GDM1 (cell line): ENCODE measurements at places on chromosomes 6 and 20.

- DNase-seq, result no peak
Observed at GRCh38 chr20:12358006-12358654, 440.4 kb downstream of the BTBD3 start.

DNA sequence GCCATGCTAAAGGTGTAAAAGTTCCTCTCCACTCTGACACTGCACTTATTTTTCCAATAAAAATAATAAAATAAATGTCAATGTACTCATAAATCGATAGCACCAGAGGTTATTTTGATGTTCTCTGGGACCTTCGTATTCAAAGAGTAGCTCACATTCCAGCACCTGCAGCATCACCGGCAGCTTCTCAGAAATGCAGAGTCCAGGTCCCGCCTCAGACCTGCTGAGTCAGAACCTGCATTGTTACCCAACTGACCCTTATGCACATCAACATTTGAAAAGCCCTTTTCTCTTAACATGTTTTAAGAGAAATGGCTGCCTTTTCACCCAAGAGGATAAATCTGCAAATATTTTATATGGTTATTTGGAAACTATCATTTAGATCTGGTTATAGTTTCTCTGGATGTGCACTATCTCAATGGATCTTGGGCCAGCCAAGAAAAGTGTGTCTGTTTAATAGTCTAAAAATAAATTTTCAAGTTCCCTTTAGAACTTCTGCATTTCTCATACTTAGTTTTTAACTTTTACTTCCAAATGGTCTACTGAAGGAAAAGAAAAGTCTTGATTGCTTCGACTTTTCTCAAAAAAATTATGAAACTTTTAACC lies 216.2 kb upstream of the PRDM1 start:
- DNase-seq, result no peak

DNA sequence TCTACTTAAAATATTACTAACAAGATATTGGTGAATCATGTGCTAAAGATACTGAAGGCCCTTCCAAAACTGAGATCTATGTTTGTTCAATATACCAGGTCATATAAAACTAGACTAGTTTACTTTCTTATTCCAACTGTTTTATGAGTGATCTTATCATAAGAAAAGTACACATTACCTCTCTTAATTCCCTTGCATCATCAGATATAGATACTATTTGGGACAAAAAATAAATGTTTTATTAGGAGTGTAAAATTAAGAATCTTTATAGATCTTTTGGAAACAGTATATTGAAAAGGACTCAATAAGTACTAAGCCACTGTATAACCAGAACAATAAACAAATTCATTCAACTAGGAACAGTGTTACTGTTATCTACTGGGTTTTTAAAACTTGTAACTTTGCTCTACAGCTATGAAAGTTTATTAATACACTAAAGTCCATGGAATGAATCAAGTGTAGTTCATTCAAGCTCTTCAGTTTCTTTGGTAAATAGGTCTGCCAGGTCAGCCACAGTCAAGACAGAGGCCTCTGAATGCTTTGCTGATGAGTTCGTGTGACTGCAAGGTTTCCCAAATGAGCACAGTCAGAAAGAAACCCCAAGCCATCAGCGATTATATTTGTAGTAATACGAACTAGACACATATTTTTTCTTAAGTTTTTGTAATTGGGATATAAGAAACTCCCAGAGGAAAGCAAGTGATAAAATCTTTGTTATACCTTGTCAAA lies 71.8 kb upstream of the FBXO30 start:
- DNase-seq, result no peak

- no peak for DNase-seq
Observed at GRCh38 chr6:29845405-29846006, 17.9 kb downstream of the HLA-G start.

DNA sequence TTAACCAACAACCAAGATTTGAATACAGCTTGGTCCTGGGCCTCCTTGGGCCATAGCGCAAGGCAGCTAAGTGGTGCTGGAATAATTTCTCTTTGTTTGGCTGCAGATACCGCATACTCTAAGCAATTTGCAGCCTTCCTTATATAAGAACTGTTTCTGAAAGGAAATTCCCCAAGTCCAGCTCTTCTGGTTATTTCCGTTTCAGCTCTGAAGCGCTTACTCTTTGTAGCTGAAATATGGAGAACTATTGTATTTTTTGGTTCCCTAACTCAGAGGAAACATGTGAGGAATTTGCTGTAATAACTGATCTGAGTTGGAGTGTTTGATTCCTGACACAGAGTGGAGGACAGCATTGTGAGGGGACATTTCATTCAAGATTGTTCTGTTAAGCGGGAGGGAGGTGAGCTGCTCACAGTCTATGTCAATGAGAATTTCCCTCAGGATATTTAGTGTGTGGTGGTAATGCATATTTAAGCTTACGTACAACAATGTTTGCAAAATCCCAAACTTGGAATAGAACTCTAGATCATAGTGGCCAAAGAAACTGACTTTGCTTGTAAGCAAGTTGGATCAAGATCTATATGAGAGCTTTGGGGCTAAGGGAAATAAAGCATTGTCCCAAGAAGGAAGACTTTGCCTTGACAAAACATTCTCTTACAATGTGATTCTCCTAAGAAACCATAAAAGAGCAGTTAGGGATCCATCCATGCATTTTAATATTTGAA lies 576.6 kb upstream of the FLRT3 start:
- no peak for DNase-seq

DNA sequence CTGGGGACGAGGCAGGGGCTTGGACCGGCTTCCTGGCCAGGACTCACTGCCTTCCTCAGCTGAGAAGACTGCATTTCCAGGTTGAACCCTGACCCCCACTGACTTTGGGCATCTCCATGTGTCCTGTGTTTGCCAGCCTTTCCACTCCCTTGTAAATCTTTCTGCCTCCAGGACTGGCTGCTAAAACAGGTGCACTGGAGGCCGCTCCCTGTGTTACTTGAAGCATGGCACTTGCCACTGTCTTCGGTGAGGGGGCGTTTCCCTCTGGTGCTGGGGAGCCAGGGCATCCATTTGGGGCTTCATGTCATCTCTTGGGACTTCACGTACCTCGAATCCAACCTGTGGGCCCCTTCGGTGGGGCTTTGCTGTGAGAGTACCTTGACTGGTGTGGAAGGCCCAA lies 6.7 kb upstream of the RBM38 start:
- DNase-seq, result no peak

DNA sequence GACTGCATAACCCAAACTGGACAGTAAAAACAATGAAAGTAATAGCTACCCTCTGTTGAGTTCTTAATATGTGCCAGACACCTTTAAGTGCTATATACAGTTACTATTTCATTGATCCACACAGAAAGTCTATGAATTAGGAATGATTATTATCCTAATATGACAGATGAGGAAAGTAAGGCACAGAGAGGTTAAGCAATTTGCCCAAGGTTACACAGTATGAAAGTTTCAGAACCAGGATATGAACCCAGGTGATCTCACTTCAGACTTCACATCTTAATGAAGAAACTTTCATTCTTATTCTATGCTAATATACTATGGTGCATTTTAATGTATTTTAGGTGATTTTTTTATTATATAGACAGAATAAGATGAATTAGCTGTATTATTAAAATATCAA lies 40.6 kb upstream of the RIPPLY2 start:
- no peak for DNase-seq

DNA sequence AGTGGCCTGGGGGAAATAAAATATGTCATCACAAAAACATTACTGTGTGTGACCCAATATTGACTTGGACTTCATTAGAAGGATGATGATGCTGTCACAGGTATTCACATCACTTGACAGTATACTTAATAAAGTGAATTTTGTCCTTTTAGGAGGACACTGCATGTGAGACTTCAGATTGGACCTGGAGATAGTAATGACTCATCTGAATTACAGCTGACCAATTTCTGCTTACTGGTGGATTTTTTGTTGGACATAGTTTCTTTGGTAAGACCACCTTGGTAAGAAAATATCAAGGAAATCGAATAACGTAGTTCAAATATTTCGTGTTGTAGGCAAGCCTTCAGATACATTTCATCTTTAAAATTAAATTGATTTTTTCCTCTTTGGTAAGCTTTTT lies 57.1 kb downstream of the DOP1A start:
- no peak for DNase-seq

- DNase-seq, result no peak
Observed at GRCh38 chr6:11018225-11018624, 25.9 kb downstream of the ELOVL2 start.

DNA sequence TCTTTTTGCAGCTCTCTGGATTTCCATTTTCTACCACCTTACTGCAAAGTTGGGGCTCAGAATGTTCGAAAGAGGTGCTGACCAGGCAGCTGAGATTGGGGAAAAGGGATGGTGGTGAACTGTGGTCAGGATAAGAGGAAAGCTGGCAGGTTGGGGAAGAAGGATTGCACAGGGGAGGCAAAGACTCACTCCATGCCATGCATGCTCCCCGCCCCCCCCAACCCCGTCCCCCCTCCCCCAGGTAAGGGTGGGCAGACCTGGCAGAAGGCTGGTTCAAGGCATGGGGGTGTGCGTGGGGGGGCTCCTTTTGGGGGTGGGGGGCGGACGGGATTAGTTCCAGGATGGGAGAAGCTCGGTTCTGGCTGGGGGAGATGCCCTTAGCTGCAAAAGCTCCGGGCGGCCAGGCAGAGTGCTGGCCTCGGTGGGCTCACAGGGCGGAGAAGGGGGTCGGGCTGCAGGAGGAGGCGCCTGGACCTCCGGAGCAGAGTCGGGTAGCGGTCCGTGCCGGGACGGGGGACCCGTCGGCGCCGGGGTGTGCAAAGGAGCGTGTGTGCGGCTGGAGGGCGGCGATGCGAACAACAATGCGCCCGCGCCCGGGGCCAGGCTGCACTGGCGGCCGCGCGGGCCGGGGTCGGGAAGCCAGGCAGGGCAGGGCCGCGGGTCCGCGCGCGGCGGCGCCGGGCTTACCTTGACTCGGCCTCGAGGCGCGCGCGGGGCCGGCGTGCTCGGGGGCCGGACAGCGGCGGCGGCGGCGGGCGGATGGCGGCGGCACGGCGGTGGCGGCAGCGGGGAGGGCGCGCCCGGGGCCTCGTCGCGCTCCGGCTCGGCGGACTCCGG lies 880 bp downstream of the ADNP start:
- DNase-seq, result no peak

DNA sequence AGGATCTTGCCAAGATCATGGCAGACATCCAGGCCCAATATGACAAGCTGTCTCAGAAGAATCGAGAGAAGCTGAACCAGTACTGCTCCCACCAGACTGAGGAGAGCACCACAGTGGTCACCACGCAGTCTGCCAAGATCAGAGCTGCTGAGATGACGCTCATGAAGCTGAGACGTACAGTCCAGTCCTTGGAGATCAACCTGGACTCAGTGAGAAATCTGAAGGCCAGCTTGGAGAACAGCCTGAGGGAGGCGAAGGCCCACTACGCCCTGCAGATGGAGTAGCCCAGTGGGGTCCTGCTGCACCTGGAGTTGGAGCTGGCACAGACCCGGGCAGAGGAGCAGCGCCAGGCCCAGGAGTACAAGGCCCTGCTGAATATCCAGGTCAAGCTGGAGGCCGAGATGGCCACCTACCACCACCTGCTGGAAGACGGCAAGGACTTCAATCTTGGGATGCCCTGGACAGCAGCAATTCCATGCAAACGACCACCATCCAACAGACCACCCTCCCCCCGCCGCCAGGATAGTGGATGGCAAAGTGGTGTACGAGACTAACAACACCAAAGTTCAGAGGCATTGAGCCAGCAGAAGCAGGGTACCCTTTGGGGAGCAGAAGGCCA lies 44.7 kb upstream of the GRM4 start:
- DNase-seq, result no peak

GRCh38 chr6:15287670-15288375 lies 42.0 kb downstream of the JARID2 start:
- peak; percentile 30 for DNase-seq

GRCh38 chr20:19742974-19743639 lies 15.0 kb upstream of the RIN2 start:
- no peak for DNase-seq

GRCh38 chr6:40819182-40819834 lies 219.7 kb downstream of the UNC5CL start:
- no peak for DNase-seq

DNA sequence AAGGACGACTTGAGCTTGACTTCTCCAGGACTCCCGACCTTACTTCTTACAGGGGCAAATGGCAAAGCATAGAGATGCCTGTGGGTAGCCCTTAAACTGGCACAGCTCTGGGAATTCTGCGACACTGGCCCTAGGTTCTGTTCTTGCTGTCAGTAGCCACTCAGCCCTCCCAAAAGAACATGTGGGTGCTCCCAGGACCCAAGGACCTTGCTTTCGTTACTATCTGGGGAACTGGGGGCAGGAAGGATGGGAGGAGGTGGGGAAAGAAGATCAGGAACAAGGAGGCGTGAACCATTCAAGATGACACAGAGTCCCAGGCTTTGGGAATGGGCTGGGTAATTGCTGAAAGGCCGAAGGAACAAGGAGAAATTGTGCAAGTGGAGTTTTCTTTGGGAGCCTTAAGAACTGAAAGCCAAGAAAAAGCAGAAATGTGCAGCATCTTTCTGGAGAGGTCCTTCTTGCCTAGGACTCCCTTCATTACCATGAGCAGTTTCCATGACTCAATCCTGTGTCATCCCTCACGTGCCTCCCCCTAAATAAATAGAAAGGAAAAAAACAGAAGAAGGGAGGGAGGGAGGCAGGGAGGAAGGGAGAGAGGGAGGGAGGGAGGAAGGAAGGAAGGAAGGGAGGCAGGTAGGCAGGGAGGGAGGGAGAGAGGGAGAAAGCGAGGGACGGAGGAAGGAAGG lies 284.6 kb upstream of the FOXQ1 start:
- no peak for DNase-seq

- no peak for DNase-seq
Observed at GRCh38 chr20:22795871-22796270, 211.5 kb upstream of the FOXA2 start.

GRCh38 chr6:46645265-46645664 lies 7.4 kb downstream of the CYP39A1 start:
- DNase-seq, result no peak
